Naive B cell (primary cell): ENCODE measurements at places on chromosomes 2 and 18. TPM values are rescaled to one million over a fixed set of nuclear protein-coding genes. Genes with fewer than 3 reads are reported as not detected.

The CGREF1 gene
- not detected for polyA plus RNA-seq

The CCDC148 gene
- not detected for polyA plus RNA-seq

The FAM124B gene
- 0.38 TPM for polyA plus RNA-seq

The SETBP1 gene
- polyA plus RNA-seq: 20.2 TPM

DNA sequence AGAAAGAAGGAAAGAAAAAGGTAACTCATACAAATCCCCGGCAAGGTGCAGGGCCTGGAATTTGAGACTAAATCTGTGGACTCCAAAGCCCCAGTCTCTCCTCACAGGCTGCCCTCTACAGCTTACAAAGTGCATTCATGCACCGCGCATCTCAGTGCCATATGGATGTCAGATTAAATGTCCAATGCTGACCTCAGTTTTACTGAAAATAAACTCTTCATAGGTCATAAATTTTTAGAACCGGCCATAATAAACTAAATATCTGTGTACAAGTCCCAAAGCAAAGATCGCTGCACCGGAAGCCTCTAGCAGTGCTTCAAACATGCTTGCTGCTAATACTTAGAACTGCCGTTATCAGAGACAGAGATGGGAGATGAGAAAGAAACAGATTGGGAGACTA is 17.7 kb downstream of the ST6GAL2 start:
- no peak for DNase-seq

DNA sequence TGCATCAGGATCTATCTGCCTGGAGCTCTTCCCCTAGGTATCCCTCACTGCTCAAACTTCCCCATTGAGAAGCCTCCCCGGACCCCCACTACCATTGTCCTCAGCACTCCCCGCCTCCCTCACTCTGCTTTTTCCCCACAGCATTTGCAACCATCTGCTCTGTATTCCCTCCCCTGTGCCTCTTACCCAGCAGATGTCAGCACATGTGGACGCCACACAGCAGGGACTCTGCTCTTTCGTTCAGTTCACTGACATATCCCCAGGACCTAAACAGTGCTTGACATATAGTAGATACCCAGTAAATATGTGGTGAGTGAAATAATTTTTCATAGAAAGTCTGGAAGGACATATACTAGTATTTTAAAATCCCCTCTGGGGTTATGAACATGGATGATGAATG is 101.1 kb downstream of the TMEM247 start:
- DNase-seq: no peak

- no peak for DNase-seq
Measured at GRCh38 chr2:207867056-207867455, 97.3 kb upstream of the FZD5 start.

- DNase-seq: no peak
Measured at GRCh38 chr18:49886891-49887764, 73.8 kb upstream of the ACAA2 start.

DNA sequence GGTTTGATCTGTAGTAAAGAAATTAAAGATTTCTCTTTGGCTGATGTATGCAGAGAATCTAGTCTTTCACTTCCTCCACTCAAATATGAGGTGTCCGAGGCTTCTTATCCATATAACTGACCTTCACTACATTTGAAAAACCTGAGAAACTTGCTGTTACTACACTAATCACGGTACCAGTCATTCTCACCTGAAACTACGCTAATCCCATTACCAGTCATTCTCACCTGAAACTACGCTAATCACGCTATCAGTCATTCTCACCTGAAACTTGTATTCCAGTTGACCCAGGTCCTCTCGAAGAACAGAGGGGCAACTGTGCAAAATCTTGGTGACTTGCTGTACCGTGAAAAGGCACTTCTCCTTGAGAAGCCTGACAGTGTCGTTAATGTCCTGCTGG is 5.1 kb downstream of the MTERF4 start:
- no peak for DNase-seq

- no peak for DNase-seq
Measured at GRCh38 chr2:205776139-205776538, 93.8 kb downstream of the NRP2 start.

DNA sequence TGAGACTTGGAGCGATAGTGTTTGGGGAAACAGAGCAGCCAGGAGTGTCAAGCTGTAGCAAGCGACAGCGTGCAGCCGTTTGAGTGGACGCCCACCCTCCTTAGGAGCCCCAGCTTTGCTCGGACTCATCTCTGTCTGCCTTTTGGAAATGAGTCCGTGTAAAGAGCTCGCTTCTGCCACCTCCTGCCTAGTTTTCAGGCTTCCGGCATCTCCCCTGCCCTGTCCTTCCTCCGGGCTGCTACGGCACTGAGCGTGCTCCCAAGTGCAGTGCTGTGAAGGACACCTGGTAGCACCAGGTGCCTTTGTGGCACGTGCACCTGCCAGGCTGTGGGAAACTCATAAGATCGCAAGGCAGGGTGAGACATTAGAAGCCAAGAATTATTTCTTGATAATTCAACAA is 117.1 kb downstream of the RNF144A start:
- DNase-seq: no peak

GRCh38 chr2:105243961-105244360 is 2.4 kb downstream of the GPR45 start:
- DNase-seq: no peak

DNA sequence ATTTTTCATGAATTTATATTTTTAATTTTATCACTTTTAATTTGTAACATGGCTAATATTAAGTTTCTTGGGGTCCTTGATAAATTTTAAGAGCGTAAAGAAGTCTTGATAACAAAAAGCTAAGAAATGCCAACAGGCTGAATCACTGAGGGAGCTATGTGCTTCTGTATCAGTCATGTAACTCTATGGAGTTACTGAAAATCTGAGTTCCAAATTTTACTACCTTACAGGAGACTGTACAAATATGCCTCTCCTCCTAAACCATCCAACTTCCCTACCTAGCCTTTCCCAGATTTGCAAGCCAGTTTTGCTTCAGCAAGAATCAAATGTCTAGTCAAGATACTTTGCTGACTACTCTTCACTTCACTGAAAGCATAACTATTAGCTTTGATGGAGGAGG is 35.7 kb downstream of the FEZ2 start:
- no peak for DNase-seq

DNA sequence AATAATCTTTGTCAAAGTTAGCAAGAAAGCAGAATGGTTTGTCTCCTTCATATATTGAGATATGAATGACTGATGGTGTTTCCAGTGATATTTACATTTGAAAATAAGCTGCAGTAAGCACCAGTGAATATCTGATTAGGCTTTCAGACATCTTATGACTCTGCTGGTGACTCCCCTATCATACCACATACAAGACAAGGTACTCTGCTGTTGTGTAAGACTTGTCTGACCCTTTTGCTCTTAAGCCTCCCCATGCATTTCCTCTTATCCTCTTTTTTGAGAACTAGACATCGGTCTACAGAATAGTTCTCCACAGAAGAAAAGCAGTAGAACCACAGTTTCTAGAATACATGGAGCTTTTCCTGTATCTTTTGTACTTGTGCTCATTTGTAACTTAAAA is 9.3 kb downstream of the POLI start:
- no peak for DNase-seq
